CD14-positive monocyte (primary cell): ENCODE measurements at places on chromosomes 6 and 20.

- no peak for DNase-seq
These were observed 92.6 kb downstream of the SNX5 start for GRCh38 chr20:17875981-17876385.

DNA sequence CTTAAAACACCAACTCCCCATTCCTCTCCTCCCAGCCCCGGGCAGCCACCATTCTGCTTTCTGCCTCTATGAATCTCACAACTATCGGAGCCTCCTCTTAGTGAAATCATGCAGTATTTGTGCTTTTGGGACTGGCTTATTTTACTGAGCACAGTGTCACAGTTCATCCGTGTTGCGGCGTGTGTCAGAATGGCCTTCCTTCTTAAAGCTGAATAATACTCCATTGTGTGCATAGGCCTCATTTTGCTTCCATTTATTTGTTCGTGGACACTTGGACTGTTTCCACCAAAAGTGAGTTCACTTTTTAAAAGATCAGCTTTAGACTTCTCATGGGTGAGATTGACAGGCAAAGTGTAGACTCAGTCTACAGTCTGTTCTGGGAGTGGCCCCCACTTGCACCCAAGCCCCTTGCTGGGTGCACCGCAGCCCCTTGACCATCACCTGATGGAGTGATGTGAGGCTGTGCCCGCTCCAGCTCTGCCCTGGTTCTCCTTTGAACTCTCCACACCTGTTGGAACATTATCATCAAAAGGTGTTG lies 12.6 kb downstream of the DUSP22 start:
- no peak for DNase-seq

- peak; percentile 23 for DNase-seq
These were observed 188.6 kb downstream of the GJA10 start for GRCh38 chr6:90082847-90083246.

DNA sequence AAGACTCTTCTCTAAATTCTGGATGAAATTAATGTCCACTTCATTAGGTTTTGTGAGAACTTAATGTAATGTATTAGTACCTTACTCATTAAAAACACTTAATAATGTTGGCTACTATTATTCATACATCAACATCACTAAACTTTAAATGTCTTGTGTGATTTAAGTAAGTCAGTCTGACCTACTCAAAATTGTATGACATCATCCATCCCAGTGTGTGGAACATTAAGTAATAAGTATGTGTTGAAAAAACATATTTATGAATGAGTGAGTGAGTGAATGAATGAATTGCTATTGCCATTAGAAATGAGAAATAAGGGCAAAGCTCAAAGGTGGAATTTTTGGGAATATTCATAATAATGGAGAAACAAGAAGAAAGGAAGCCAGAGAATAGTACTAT lies 285.8 kb downstream of the HTR1B start:
- DNase-seq: no peak

DNA sequence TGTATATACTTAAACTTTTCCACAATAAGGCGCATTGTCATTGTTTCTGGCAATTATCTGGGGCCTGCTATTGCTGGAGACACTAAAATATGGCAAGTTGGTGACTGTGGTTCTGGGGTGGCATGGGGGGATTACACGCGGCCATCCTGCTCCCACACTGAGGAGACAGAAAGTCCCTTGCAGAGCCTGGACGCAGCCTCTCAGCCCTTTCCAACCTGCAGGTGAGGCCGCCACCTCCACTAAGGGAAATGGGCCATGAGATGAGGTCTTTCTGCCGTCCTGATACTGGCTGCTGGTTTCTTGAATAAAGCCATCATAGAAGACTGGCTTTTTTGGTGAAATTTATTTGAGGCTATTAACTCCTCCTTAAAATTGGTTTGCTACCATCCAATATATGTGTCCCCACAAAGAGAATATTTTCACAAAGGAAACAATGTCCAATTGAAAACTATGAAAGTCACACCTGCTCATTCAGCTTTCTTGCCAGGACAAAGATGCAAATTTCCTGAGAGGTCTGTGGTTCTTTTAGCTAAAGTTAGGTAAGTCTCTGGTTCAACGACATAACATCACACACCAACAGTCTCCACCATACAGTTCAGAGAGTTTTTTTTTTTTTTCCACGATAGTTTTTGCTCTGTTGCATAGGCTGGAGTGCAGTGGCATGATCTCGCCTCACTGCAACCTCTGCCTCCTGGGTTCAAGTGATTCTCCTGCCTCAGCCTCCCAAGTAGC lies 13.0 kb downstream of the TXNDC5 start:
- DNase-seq: no peak

DNA sequence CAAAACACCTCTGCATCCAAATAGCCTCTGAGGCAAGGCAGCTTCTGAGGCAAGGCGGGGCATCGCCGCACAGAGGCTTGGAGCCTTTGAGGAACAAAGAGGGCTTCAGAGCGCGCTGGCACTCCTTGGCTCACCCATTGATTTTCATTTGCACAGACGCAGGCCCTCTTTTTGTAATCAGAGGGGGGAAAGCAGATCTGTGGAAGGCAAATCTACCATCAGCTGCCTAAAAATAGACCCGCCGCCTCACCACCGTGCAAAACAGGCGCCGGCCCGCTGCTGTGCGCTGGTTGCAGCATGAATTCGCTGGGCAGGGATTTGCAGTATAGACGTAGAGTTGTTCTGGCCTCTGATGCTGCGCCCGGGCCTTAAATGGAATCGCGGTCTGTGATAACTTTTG lies 69.9 kb upstream of the STMND1 start:
- DNase-seq: no peak

DNA sequence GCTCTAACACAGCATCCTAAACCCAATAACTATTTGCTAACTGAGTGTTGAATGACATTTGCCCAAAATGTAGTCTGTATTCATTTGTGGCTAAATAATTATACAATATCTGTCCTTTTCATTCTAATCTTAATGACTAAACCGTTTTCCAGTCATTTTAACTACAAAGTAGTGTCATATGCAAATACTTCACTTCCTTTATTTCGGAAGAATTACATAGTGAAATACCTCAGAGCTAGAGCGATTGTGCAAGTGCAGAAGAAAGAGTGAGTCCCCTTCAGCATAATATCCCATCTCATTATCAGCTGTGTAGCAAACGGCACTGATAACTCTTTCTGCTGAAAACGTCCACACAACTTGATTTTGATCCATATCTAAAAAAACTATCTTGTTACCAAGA lies 66.2 kb downstream of the ROS1 start:
- no peak for DNase-seq

- DNase-seq: no peak
These were observed 181.4 kb upstream of the CST7 start for GRCh38 chr20:24767623-24768100.

DNA sequence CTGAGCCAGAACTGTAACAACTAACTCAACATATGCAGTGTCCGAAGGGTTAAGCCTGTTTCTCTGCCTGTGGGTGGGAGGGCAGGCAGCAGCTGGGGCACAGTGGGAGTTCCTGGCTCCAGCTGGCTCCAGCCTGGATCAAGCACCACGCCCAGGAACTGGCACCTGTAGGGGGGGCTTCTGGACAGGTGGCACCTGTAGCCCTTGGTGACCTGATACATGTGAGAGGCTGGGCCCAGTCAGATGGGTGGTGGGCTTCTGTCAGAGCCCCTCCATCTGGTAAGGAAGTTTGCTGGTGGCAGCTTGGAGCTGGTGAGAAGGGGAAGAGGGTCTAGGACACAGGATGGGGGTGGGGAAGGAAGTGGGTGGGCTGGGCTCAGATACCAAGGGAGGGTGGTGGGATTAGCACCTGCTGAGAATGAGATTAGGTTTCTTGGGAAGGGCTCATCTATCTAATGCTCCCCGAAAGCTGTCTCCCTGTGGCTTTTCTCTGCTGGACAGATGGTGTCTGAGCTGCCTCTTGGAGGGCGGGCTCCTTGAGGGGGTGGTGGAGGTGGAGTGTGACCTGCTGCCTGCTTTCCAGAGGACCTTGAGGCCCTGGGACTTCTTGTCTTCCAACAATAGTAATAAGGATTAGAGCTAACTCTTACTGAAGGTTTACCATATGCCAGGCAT lies 28.5 kb downstream of the BCL2L1 start:
- no peak for DNase-seq

- no peak for DNase-seq
These were observed 101.9 kb downstream of the NFATC2 start for GRCh38 chr20:51440589-51440988.

- DNase-seq: peak; percentile 64
These were observed 363.9 kb downstream of the MAFB start for GRCh38 chr20:40325006-40325568.

- DNase-seq: no peak
These were observed 5.2 kb downstream of the DLGAP4 start for GRCh38 chr20:36311141-36311853.

- no peak for DNase-seq
These were observed 4.9 kb upstream of the ARFGAP1 start for GRCh38 chr20:63267691-63268090.

- DNase-seq: no peak
These were observed 119.6 kb downstream of the KIF13A start for GRCh38 chr6:17867880-17868279.

- no peak for DNase-seq
These were observed 116.8 kb downstream of the PRND start for GRCh38 chr20:4838526-4838925.
